ENCODE measurements at places on chromosomes 1 and 21.

- DNase-seq, result no peak
Observed at GRCh38 chr21:14911351-14911750, 153.4 kb downstream of the NRIP1 start.

DNA sequence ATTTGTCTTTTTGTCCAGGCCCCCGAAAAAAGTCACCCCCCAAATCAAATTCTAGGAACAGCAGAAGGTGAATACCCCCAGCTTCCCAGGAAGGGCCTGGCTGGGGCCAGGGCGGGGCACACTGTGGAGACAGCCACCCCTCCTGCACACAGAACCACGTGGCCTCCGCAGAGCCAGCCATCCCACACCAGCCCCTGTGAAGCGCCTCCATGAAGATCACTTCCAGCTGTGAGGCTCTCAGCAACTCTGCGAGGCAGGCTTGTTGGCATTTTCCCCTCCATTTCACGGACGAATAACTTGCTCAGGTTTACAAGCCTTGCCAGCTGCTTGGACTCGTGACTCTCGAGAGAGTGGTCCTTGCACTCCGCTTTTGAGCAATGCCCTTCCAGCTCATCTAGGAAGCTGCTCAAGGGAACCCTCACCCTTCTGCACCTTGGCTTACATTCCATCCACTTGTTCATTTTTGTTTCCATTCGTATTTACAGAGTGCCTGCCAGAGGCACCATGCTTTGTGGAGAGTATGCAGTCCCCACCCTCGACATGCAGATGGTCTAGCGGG is 48.2 kb downstream of the SYT6 start:
- DNase-seq, result peak; percentile 15

- no peak for DNase-seq
Observed at GRCh38 chr1:172529304-172529703, 3.6 kb upstream of the SUCO start.

- DNase-seq, result no peak
Observed at GRCh38 chr21:21196087-21196486, 197.9 kb downstream of the NCAM2 start.

- peak; percentile 60 for DNase-seq
Observed at GRCh38 chr1:84301004-84301784, at the start of gene SAMD13. Gene SAMD13 (plus strand): TSS chr1:84301708. CDS start chr1:84303235, 1,527 bp downstream.

GRCh38 chr1:54218883-54219687 is 19.1 kb downstream of the MRPL37 start:
- peak; percentile 22 for DNase-seq

- DNase-seq, result no peak
Observed at GRCh38 chr1:58850636-58851035, 66.8 kb upstream of the JUN start.

DNA sequence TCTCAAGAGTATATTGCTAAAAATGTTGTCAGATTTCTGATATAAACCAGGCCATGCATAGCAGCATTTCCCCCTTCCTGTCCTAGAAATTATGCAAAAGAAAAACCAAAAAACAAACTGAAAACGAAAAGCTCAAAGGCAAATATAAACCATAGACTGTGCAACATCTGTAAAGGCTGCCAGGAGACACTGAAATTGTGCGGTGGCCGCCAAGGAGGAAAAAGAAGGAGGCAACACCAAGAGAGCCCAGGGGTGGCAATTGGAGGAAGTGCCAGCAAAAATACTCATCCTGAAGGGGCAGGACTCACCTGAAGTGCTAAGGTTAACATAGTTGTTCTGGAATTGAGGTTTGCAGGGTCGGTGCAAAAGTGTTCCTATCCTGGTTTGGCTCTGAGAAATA is 92.0 kb downstream of the RWDD3 start:
- DNase-seq, result no peak

DNA sequence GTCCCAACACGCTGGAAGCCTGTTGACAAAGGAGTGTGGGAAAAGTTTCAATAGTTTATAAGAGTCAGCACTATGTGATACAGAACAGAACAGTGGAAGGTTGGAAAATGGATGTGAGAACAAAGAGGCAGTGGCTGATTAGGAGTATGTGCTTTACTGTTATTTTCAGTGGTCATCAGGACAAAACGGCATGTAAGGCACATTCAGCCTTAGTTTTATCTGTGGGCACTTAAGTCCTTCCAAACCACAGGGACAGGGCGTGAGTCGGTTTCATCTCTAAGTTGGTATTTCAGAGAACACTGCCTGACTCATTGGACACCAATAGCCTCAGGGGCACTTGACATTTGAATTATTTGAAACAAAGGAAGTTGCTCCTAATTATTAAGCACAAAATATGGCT is 306.9 kb downstream of the ASTN1 start:
- DNase-seq, result peak; percentile 72

- DNase-seq, result no peak
Observed at GRCh38 chr1:232675260-232675659, 45.3 kb upstream of the SIPA1L2 start.

DNA sequence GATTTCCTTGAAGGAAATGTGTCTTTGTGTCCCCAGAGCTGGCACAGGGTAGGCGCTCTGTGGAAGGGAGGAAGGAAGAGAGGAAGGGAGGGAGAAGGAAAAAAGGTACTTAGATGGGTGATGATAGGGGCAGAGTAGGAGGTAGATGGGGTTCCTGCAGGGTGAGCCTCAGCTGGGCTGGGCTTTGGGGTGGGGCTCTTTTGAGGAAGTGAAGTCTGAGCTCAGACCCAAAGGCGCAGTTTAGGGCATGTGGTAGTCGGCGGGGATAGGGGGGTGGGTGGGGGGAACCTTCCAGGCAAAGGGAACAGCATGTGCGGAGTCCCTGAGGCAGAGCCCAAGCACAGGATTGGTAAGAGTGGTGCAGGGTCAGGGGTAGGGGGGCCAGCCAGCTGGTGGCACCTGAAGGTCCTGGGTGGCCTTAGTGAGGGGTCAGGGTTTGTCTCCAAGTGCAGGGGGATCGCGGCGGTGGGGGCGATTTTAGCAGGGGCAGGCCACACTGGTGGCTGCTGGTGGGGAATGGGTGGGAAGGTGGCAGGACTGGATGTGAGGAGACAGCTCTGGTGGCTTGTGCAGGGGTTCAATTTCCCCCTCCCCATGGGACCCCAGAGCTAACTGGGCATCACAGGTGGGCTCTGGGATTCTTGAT is 8.4 kb upstream of the HTR6 start:
- DNase-seq, result no peak

DNA sequence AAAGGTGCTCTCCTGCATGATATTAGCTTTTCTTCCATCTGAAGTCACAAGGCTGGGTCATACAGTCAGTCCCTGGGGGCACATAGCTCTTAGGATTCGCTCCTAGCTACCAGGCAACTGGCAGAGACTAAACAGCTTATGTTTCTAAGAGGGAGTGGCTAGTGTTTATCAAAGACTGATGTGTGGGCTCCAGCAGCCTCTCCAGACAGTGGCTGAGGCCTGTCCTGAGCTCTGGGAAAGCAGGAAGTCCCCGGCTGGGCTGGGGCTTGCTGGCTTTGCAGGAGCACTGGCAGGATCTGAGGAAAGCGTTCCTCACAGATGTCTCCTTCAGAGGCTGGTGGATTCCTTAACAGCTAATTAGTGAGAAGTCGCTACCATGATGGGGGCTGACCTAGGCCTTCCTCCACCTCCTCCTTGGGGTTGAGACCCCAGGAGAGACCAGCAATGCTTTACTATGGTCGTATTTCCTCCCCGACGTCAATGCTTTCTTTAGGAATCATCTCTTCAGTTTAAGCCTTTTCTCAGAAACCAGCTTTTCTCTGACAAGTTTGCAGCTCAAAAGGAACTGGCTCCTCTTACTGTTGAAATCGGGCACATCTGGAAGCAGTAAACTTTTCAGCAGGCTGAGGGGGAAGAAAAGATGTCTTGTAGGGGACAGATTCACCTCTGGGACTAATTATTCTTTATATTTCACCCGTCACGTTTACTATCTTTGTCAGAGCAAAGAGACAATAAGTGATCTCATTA is 33.5 kb upstream of the HHAT start:
- peak; percentile 81 for DNase-seq

DNA sequence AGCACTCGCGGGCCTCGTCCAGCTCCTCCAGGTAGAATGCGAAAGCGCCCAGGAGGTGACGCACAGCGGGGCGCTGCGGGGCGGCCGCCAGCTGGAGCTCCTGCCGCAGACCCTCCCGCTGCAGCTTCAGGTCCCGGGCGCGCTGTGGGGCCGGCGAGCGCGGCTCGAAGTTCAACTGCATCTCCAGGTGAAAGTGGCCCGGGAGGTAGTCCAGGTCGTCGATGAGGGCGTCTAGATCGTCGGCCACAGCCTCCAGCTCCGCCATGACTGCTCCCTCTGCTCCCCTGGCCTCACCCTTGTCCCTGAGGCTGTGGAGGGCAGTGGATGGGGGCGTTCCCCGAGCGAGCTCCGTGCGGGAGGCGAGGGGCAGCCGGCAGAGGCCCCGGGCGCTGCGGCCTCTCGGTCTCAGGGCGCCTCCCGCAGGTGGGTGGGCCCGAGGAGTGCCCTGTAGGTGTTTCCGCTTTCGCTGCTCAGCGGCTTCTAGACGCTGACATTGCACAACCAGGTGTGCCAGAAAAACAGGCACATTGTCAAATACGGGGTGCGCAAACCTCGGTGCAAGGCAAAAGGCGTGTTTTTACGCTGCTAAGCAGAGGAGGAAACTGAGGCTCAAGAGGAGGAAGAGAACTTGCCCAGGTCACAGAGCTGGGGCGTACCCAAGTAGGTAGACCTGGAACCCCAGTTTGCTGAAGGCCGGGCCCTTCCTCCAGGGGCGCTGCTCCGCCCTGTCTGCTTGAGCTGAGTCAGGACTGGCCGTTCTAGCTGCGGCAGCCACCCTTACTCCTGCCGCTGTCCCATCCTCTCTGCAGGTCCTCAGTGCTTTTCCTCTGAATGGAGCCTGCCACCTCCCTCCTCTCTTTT is at the start of gene TTC22:
Gene TTC22, minus strand, starts transcription at position 425 of the 861 bp plus-strand sequence. Its CDS starts 160 bp downstream, at position 265.
- peak; percentile 60 for DNase-seq

GRCh38 chr1:30657131-30658013 is 66.0 kb downstream of the MATN1 start:
- no peak for DNase-seq

- no peak for DNase-seq
Observed at GRCh38 chr1:92016720-92017316, 13.0 kb upstream of the EPHX4 start.

- DNase-seq, result no peak
Observed at GRCh38 chr1:165862448-165862847, 35.0 kb downstream of the UCK2 start.

DNA sequence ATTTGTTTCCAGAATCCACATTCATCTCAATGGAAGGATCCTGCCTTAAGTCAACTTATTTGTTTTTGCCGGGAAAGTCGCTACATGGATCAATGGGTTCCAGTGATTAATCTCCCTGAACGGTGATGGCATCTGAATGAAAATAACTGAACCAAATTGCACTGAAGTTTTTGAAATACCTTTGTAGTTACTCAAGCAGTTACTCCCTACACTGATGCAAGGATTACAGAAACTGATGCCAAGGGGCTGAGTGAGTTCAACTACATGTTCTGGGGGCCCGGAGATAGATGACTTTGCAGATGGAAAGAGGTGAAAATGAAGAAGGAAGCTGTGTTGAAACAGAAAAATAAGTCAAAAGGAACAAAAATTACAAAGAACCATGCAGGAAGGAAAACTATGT is 2.6 kb downstream of the GADD45A start:
- DNase-seq, result peak; percentile 84

- DNase-seq, result peak; percentile 61
Observed at GRCh38 chr1:55311057-55311641, 96.0 kb upstream of the USP24 start.

- no peak for DNase-seq
Observed at GRCh38 chr1:21586222-21586621, 77.0 kb downstream of the ALPL start.

Data from GM23248 (cell line).